ENCODE measurements at places on chromosomes 13 and 19.

- no peak for DNase-seq
Measured at GRCh38 chr13:71621174-71622124, 245.6 kb downstream of the DACH1 start.

DNA sequence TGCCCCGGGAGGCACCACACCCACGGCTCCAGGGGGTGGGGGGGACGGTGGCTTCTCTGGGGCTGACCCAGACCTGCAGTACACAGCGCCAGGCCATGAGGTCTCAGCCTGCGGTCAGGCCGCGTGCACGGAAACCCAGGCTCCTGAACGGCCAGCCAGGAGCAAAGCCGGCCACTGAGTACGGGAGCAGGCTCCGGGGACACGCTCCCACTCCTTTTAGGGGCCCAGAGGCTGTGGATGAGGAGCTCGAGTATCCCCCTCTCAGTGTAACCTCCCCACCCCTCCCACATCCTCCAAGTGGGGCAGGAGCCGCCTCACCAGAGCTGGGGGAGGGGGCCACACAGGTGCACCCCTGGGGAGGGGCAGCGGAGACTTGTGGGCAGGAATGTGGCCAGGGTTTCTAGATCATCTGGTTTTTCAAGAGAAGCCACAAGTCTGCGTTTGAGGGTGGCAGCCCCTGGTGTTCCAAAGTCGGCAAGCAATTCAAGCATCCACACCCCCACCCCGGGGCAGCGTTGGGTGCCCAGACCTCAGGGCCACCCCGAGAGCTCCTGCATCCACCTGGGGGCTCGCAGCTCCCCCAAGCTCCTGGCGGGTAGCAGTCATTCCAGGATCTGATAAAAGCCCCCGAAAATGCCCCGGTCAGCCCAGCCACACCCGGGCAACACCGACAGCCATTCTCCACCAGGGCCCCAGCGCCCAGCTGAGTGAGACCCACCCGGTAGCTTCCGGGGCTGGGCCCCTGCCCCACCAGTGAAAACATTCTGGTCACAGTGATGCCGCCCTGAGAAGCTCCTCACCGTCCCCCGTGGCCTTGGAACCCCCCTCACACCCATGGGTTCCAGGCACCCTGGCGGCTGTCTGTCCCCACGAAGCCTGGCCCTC lies 6.1 kb downstream of the SBNO2 start:
- no peak for DNase-seq

DNA sequence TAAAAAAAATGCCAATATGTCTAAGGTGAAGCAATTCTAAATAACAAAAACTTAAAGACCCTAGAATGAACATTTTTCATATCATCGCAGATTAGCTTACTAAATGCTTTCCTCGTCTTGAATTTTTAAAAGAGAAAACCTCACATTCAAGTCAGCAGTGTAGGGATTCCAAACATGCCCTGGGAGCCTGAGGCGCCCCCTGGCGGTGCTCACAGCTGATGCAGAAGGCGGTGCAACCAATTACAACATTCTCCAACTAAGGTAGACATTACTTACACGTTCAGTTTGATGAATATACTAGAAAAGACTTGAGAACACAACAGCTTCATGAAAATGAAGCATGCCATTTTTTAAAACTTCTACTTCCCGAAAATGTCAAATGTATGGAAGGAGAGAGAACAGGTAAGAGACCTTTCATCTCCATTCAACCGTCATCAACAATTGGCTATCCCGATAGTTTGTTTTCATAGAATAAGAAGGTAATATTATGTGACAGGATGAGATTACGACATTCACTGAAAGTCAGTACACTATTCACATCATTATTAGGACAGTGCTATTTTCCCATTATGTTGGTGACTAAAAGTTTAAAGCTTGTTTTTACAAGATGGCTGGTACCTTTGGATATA lies 304.4 kb downstream of the DCLK1 start:
- DNase-seq: no peak

GRCh38 chr19:892243-892893 lies 619 bp downstream of the MED16 start:
- DNase-seq: no peak

All from esophagus squamous epithelium (tissue), 5 donors.